ENCODE measurements at places on chromosomes 1 and 21.

- DNase-seq, result no peak
Measured at GRCh38 chr1:218611916-218612585, 266.9 kb downstream of the TGFB2 start.

DNA sequence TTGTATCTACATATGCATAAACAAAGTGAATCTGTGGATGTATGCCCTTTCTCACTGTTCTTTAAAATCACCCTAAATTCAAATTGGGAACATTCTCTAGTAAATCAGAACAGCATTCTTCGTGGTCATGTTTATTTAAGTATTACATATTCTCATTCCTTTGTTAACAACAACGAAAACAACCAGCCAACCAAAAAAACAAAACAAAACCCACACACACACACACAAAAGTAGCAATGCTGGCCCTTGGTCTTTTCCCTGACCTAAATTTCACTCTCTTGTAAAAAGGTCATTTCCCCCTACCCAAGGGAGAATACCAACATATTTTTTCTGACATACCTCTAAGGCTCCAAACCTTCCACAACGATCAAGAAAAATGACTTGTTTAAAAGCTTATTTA, 102.6 kb downstream of the NRIP1 start:
- no peak for DNase-seq

- DNase-seq, result no peak
Measured at GRCh38 chr1:175508320-175509110, 234.9 kb downstream of the TNR start.

DNA sequence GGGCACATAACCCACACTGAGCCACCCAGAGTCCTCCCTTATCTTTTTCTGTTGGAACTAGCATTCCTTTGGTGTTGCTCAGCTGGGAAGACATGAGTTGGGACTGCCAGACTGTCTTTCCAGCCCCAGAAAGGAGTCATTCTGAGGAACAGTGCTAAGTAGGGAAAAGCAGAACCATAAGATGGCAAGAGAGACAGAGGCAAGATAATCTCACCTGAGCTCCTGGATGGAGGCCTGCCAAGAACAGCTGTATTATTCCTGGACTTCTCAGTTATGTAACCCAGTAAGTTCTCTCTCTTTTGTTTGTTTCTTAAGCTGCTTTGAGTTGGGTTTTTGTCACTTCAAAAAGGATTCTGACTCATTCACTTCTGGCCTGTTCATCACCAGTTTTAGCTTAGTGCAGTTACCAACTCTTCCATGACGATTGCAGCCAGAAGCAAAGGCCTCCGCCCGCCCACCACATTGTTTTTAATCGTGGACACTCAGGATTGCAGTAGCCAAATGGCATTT, 134.4 kb downstream of the OMA1 start:
- DNase-seq, result no peak

- DNase-seq, result no peak
Measured at GRCh38 chr1:31761883-31762282, 2.3 kb downstream of the ADGRB2 start.

DNA sequence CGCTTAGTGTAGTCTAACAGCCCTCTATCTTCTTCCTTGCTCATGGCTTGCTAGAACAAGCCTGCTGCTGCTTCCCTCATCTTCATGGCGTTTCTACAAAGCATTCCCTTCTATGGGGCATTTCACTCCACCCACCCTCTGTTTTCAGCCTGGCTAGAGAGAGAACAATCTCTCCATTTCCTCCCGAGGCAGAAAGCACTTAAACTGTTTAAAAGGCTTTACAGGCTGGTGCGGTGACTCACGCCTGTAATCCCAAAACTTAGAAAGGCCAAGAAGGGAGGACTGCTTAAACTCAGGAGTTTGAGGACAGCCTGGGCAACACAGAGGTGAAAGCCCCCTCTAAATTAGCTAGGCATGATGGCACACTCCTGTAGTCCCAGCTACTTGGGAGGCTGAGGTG, 17.8 kb downstream of the ORC1 start:
- DNase-seq, result no peak

DNA sequence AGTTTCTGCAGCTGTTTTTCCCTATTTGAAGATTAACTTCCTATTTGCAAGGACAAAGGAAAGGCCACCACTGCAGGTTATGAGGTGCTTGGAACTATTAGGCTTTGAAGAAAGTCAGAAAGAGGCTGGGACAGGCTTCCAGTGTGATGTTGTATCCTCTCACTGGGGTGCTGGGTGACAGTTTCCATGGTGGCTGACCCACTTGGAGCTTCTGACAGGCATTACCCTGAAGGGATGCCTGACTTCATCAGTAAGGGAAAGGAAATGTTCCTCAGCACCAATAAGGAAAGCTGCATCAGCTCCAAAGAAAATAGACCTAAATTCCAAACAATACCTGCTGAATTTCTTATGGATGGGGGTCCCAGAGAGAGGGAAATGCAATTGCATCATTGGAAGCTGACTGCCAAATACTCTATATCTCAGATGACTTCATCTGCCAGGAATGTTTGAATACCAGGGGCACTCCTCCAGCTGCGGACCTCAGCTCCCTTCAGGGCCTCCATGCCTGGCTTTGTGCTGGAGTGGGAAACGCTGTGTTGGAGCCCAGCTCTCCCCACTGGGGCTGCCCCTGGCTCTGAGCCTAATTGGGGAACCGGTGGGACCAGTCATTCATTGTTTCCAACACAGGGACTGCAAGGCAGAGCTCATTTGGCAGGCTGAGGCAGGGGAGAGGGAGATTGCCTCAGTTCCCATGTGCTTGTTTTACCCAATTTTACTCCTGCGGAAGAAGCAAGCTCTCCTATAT, 76.6 kb downstream of the RGL1 start:
- no peak for DNase-seq

GRCh38 chr1:58778385-58779000, 5.4 kb downstream of the JUN start:
- no peak for DNase-seq

- DNase-seq, result no peak
Measured at GRCh38 chr1:204630132-204630905, 55.2 kb downstream of the LRRN2 start.

DNA sequence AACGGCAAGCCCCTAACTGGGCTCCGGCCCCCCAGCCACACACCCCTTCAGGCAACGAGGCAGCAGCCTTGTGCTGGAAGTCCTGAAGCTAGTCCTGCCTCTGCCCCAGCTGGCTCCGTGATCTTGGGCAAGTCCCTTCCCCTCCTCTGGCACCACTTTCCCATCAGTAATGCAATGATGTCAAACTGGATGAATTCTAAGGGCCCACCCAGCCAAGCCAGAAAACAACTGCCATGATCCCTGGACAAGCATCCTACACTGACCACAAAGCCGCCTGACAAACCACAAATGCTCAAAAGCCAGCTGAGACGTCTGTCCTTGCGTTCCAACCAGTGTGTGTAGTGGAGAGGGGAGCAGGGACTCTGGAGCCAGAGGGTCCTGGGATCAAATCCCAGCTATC, 26.8 kb downstream of the IFFO2 start:
- DNase-seq, result no peak

DNA sequence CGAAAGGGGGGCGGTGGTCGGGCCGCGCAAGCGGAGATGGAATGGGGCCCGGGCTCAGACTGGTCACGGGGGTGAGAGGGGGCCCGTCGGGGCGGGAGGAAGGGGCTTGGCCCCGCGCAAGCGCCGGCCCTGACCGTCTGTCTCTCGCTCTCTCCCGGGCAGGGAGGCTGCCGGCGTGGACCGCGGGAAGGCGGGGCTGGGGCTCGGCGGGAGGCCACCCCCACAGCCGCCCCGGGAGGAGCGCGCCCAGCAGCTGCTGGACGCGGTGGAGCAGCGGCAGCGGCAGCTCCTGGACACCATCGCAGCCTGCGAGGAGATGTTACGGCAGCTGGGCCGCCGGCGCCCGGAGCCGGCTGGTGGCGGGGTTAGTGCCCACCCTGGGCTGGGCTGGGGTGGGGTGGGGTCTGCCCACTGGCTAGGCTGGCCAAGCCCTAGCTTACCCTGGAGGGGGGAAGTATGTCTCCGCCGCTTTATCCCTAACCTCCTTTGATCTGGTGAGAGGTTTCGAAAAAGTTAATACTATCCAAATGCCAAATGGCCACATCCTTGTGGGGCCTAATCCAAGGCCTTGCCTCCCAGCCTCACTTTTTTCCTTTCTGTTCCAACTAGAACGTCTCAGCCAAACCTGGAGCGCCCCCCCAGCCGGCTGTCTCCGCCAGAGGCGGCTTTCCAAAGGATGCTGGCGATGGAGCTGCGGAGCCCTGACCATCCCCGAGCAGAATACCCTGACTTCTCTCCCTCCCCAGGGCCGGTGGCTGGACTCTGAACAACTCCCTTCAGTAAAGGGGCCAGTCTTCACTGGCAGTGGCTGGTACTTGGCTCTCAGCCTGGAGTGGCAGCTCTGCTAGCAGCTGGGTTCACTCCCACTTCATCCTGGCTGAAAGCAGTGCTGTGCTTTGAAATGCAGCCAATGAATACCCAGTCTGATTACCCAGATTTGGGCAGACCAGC, 636 bp upstream of the YRDC start:
- no peak for DNase-seq

DNA sequence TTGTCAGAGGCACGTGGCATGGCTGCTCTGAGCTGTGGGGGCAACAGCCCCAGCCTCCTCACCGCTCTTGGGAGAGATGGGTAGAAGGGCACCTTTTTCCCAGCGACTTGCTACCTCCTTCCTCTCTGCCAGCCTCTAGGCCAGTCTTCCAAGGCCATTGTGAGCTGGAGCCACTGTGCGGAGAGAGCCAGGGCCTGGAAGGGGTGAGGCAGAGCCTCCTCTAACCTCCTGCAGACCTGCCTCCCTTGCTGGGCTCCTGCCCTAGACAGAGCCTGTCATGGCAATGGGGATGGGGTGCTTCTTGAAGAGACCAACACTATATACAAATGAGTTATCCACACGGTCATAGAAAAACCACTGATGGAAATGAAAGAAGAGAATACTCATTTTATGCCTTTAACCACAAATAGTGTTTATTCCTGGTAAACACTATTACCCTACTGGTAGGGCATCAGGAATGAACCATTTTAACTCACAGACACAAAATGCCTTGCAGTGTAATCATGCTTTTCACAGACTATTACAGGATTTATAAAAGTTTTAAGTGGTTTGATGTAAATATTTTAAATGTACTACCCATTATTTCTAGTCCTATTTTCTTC, 5.0 kb upstream of the IGFN1 start:
- DNase-seq, result no peak

GRCh38 chr1:57088653-57089052, 122.8 kb upstream of the C8B start:
- DNase-seq, result no peak

DNA sequence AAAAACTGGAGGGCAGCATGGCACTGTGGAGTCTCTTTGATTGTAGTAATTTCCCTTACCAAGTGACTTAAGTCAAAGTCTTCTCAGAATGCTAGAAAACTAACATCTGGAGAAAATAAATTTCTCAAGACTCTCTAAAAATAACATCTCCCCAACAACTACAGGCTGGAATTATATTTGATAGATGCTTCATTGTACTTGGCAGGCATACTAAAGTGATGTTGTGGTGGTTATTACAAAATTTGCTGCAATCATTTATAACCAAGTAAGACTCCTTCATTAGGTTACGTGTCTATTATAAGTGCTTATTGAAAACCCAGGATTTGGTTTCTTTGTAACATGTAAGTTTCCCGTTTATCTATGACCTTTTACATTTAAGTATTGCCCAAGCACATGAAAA, 132.9 kb upstream of the NRIP1 start:
- DNase-seq, result no peak

- DNase-seq, result no peak
Measured at GRCh38 chr1:203481196-203481595, 5.6 kb downstream of the PRELP start.

GRCh38 chr1:15188130-15188524, 34.6 kb downstream of the TMEM51 start:
- DNase-seq, result no peak

- no peak for DNase-seq
Measured at GRCh38 chr1:232996143-232996542, 45.7 kb downstream of the NTPCR start.

DNA sequence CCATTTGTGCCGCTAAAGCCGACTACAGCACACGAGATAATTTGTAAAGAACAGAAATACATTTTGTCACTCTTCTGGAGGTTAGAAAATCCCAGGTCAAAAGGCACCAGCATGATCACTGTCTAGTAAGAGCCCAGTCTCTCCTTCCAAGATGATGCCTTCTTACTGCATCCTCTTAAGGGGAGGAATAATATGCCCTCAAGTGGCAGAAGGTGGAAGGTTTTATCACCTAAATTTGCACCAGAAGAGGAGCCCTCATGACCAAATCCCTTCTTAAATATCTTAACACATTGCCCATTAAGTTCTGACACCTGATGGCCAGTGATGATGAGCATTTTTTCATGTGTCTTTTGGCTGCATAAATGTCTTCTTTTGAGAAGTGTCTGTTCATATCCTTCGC, 326.7 kb upstream of the RGS18 start:
- DNase-seq, result no peak

- DNase-seq, result no peak
Measured at GRCh38 chr1:175138579-175138978, 54.0 kb downstream of the KIAA0040 start.

DNA sequence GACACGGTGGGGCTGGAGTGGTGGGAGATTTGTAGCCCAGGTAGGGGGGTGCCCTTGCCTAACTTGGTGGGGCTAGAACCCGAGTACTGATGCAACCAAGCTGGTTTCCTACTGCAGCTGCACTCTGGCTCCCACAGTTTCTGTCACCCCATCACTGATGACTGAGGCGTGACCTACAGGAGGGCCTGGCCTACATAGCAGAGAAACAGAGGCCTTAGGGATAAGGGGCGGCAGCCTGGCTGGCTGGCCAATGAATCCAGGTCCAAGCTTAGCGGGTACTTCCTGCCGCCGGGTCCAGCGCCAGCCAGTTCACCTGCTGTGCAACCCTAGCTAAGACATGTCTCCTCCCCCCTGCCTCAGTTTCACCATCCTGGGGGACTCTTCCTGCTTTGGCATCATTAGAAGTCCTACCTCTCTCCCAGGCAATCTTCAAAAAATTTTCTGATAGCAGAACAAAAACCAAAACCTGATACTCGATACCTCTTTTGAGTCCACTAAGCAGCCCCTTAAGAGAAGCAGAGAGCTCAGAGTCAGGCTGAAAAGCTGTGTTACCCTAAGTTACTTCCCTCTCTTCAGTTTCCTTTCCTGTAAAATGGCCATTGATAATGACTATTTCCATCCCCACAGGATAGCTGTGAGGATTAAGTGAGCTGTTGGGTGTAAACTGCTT, 27.3 kb upstream of the RNF19B start:
- no peak for DNase-seq

- no peak for DNase-seq
Measured at GRCh38 chr1:201820413-201820812, 8.5 kb upstream of the IPO9 start.

DNA sequence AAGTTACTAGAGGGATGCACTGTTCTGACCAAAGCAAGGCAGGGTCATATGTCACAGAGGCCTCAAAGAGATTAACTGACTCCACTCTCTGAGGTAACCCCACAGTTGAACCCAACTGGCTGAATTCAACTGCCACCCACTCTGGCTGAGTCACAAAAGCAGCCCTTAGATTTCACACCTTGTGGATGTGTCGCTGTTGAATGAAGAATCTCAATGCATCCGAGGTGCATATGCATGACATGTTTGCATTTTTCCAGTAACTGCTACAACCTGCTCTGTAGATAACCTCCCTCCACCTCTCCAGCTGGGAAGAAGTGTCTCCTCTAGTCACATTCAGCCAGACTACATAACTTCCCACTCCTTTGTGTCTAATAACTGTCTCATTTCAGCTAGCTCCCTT, 27.9 kb upstream of the KIF21B start:
- no peak for DNase-seq

Data from stimulated activated CD8-positive, alpha-beta memory T cell treated with anti-CD3 and anti-CD28 coated beads, Interleukin-4, amount 100 ng/mL, for 1 hour (primary cell).